IMR-90 (cell line): ENCODE measurements at places on chromosomes 12 and 14. TPM values are rescaled to one million over a fixed set of nuclear protein-coding genes. Genes with fewer than 3 reads are reported as not detected.

The DDX55 gene
- polyA plus RNA-seq, result 15.0 and 18.7 TPM in 2 replicates

The RTN1 gene
- 0.44 and 0.46 TPM in 2 replicates for polyA plus RNA-seq

The CCND2 gene
- polyA plus RNA-seq, result 0.73 and 1.1 TPM in 2 replicates

The PZP gene
- not detected in 2 replicates for polyA plus RNA-seq

The RABGGTA gene
- polyA plus RNA-seq, result 55.6 and 64.0 TPM in 2 replicates

The ORAI1 gene
- polyA plus RNA-seq, result 22.7 and 31.1 TPM in 2 replicates

The ABHD4 gene
- 21.8 and 22.0 TPM in 2 replicates for polyA plus RNA-seq

The CMAS gene
- 20.6 and 26.8 TPM in 2 replicates for polyA plus RNA-seq

The SERPINA3 gene
- polyA plus RNA-seq, result 0.33 and 0.48 TPM in 2 replicates

The HHIPL1 gene
- polyA plus RNA-seq, result 0.65 and 1.4 TPM in 2 replicates

DNA sequence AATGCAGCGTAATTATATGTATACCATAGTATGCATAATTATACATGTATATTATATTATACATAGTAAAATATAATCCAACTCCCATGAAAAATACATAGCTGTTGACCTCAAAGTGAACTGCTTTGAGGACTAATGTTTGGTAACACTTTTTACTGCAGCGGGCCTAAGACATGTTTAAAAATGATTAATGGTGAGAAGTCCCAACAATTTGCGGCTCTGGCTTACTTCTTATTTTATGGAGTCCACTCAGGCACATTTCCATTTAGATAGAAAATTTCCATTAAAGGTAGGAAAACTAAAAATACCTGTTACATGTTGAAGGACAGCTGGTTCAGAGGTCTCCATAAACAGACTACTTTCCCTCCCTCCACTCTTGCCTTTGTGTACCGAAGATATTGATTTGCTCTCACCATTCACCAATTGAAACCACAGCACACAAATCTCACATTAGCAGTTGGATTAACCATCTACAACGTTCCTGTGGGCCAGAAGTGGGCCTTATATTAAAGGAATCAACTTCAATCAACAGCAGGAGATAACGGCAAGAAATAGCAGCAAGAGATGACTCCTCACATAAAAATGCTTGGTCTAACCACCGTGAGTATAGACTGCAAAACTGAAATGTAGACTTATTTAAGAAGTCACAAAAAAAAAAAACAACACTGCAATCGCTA lies 14.1 kb upstream of the NT5DC3 start:
- peak; percentile 85 for DNase-seq

DNA sequence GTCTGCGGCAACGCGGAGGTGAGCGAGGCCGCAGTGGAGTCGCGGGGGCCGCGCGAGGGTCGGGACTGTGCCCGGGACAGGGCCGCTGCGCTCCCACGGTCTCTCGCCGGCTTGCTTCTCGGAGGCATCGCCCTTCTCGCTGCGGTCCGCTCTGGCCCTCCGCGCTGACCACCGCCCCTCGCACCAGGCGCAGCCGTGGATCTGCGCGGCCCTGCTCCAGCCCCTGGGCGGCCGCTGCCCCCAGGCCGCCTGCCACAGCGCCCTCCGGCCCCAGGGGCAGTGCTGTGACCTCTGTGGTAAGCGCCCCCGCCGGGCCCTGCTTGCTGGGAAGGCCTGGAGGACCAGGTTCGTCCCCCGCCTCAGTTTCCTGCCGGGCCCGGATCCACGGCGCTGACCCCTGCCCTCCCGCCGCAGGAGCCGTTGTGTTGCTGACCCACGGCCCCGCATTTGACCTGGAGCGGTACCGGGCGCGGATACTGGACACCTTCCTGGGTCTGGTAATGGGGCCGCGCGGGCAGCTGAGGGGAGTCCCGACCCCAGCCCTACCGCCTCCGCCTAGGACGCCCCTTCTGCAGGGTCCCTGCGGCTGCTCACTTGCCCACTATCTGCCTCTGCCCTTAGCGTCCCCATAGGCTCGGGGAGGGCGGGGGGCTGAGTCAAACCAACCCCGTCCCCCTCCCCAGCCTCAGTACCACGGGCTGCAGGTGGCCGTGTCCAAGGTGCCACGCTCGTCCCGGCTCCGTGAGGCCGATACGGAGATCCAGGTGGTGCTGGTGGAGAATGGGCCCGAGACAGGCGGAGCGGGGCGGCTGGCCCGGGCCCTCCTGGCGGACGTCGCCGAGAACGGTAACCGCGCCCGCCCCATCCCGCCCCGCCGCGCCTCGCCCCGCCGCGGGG lies 7.0 kb downstream of the AMN start:
- no peak for DNase-seq

DNA sequence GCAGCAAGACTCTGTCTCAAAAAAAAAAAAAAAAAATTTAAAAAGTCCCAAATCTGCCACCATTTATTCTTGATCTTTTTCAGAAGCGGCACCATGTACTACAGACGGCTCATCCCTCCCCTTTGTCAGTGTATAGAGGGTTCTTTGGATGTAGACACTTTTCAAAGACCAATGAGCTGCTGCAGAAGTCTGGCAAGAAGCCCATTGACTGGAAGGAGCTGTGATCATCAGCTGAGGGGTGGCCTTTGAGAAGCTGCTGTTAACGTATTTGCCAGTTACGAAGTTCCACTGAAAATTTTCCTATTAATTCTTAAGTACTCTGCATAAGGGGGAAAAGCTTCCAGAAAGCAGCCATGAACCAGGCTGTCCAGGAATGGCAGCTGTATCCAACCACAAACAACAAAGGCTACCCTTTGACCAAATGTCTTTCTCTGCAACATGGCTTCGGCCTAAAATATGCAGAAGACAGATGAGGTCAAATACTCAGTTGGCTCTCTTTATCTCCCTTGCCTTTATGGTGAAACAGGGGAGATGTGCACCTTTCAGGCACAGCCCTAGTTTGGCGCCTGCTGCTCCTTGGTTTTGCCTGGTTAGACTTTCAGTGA lies 6.5 kb upstream of the ACACB start:
- no peak for DNase-seq

- DNase-seq, result no peak
Observed at GRCh38 chr12:125263385-125263784, 198.2 kb downstream of the AACS start.

DNA sequence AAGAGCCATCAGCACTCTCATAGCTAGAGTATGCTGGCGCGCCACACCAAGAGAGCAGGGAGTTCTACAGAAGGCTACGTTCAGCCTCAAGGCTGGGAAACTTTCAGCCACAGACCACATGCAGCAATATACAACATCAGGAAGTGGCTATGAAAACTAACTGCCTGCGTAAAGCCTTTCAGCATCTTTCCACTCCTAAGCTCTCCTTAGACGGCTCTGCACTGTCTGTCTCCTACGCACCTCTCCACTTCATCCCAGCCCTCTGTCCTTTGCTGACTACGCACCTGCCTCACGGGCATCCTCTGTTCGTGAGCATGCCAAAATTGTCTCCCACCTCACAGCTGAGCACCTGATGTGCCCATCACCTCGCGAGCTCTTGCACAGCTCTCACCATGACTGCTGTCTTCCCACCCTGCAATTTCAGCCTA lies 9.7 kb downstream of the MPHOSPH9 start:
- DNase-seq, result no peak

DNA sequence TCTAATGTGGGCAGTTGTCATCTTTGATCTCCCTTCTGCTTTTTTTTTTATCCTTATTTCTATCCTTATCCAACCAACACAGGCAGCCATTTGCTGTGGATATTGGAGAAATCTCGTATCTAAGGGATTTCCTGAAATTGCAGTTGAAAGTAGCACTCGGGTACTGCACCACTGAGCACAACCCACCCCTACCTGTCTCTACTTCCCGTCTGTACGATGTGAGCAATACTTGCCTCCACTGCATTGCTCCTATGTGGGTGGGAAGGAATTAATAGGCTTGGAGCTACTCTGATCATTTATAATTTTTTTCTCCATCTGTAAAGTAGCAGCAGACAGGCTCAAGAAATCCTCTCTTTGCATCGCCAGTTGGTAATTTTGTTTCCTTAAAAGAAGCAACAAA lies 300.4 kb downstream of the SNAPC1 start:
- DNase-seq, result no peak

DNA sequence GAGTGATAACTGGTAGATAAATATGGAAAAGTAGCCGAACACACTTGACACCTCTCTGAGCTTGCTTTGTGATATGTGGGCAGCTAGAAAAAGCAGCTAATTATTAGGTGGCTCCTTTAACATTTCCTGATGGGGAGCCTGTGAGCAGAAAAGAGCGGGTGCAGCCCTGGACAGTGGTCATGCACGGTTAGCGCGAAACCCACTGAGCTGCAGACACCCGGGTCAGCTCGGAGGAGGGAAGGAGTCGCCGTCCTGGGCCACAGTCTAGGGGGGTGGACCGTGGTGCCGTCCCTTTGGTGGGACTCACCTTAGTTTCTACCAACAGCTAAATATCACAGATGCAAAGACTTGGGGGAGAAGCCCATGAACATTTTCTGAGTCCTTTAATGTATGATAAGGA lies 6.6 kb downstream of the COA8 start:
- DNase-seq, result no peak

GRCh38 chr14:74034572-74034971 lies 15.4 kb downstream of the BBOF1 start:
- DNase-seq, result no peak

DNA sequence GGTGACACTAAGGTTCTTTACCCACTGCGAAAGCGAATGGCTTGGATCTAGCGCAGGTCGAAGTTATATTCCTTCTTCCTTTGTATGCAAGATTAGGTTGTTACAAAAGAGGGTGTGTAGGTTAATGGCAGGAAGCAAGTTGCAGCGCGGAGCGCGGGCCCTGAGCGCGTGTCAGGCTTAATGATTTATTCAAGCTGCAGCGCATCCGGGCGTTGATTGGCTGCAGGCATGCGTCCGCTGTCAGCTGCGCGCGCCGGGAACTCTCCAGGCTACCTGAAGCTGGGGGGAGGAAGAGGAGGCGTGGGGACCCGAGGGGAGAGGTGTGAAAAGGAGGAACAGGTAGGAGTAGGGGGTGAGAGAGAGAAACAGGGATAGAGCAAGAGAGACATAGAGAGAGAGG lies 7.4 kb downstream of the ASCL1 start:
- no peak for DNase-seq

DNA sequence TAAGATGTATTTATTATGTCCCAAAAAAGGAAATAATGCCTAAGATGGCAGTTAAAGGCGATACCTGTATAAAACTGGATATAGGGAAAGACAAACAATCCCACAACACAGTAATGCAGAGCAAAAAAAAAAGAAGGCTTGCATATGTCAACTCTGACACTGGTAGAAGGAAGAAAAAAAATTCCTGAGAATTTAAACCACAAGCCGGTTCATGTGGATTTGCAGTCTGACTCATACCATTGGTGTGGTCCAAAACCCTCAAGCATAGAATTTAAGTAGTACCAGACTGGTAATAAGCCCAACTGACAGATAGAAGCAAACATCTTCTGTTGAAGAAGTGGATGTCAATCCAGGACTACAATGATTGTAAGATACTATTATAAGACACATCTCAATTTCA lies 7.2 kb downstream of the DNAI7 start:
- DNase-seq, result peak; percentile 94

DNA sequence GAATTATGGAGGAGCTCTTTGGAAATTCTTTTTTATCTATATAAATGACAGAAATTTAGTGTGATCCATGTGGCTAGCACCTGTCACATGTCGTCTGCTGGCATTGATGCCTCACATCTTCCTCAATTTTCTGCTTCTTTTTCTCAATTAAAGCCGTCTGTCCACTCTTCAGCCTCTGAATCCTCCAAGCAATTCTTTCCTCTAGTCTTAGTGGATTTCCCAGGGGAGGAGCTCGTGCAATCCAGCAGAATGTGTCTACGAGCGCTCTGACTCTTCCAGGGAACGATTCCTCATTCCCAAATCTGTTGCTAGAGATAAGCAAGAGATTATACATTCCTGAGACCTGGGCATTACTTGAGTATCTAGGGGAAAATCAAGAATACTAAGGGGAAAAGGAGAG lies 176.6 kb downstream of the EMP1 start:
- DNase-seq, result no peak

GRCh38 chr14:36346052-36346451 lies 25.6 kb upstream of the MBIP start:
- DNase-seq, result no peak

GRCh38 chr12:31736472-31736871 lies 7.7 kb upstream of the AMN1 start:
- DNase-seq, result peak; percentile 89

- no peak for DNase-seq
Observed at GRCh38 chr12:2627835-2628191, 167.0 kb upstream of the FKBP4 start.

DNA sequence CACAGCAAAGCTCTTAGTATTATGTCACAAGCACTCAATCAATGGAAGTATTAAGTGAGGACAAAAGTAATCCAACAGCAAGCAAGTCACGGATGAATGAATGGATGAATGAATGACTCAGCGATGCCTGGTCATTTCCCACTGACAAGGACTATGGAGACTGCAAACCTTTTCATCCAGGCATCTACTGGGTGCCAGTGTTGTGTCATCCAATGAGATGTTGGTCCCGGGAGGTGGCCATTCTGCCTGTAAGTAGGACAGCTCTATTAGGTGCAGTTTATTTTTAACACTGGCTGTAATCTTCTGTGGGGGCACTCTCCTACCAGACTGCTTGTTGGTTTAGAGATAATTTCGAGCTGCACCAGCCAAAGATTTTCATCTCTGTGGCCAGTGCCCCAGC lies 39.4 kb downstream of the STAB2 start:
- peak; percentile 51 for DNase-seq

DNA sequence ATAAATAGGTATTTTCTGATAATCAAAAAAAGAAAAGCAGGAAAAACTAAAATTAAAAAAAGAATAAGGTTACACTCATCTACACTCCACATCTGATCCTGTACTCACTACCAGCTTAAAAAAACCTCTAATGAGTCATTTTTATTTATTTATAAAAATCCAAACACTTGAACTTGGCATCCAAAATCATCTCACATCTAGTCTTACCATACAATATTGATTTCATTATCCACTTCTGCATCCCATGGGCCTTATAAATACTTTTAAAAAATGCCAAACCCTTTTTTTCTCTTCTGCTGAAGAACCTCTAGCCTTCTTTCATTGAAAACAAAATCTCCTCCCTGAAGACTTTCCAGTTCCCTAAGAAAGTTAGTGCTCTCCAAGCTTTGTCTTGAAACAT lies 109.7 kb downstream of the TMTC3 start:
- DNase-seq, result peak; percentile 12

- no peak for DNase-seq
Observed at GRCh38 chr14:65318636-65319506, 93.7 kb upstream of the FUT8 start.

DNA sequence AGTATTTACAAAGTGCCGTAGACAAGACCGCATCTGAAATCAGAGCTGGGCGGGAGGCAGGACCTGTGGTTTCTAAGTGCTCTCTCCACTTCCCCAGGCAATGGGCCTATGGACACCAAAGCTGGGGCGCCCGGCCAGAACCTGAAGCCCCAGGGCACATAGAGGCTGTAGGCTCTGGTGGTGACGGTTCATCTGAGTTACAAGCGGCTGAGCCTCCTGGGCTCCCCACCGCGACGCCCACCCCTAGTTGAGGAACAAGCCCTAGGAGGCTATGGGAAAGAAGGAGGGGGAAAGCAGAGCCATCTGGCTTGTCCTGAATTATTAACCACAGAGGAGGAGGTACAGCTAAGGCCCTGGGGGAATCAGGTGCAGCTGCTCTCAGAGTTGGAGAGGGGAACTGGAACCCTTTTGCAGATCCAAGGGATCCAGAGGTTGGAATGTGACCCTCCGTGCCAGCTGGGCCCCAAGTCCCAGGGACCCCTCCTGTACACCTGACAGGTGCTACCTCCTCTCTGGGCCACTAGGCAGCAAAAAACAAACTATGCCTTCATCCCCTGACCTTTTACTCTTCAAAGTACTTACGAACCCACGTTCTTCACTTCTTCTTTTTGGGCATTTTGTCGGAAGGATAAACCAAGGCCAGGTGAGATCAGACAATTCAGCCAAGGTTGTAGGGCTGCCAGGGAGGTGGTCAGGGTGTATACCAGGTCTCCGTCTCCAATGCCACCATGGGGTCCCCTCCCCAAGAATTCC lies 77.2 kb downstream of the ARL6IP4 start:
- DNase-seq, result no peak

- DNase-seq, result peak; percentile 87
Observed at GRCh38 chr12:1013618-1014489, 22.8 kb downstream of the ERC1 start.
